ENCODE measurements at places on chromosomes 13 and 19.

DNA sequence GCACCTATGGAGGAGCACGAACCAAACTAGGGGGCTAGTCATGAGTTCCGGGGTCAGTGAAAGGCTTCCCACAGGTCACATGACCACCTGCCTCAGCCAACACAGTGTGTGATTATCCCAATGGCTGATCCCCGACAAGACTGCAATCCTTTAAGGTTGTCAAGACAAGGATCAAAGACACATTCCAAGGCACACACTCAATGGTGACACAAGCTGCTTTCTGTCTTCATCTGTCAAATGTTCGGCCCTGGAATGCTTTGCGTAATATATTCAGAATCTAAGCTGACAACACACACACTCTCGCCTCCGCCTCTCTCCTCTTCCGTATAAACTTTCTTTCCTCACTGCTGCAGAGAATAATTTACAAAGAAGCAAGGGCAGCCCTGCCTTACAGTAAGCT lies 11.7 kb downstream of the RANBP3 start:
- no peak for DNase-seq

- DNase-seq = no peak
Measured at GRCh38 chr19:49564616-49565045, 15.7 kb downstream of the NOSIP start.

DNA sequence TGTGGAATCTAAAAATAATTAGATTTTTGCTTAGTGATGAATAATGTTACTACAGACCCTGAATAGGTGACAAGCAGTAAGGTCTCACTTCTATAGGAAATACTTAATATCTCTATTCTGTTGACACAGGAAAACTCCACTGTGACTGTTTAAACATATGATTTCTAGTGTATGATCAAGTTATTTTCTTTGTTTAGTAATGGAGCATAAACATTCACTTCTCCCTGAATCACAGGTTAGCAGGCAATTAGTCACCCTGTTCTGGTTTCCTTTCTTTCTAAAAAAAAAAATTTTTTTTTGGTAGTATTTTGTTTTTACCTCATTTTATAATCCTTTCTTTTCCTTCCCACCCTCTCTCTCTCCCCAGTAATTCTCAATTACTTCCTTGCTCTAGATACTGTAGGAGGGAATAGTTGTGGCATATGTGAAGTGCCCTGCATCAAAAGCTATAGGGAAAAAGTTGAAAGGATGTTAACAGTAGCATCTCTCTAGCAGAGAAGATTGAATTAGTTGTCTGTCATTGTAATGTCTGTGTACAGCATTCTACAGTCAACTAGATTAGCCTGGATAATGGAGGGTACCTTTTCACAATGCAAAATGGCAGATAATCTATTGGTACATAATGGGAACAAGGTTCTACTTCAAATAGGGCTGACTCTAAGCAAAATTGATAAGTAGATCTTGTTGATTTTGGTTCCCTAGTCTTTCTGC lies 3.5 kb downstream of the HS6ST3 start:
- DNase-seq = no peak

GRCh38 chr13:37381502-37381901 lies 217.1 kb downstream of the POSTN start:
- no peak for DNase-seq

GRCh38 chr13:67048821-67049150 lies 181.3 kb downstream of the PCDH9 start:
- no peak for DNase-seq

- peak; percentile 39 for DNase-seq
Measured at GRCh38 chr13:75312884-75313520, 169.0 kb downstream of the TBC1D4 start.

- no peak for DNase-seq
Measured at GRCh38 chr13:45799451-45799850, 52.1 kb downstream of the SIAH3 start.

DNA sequence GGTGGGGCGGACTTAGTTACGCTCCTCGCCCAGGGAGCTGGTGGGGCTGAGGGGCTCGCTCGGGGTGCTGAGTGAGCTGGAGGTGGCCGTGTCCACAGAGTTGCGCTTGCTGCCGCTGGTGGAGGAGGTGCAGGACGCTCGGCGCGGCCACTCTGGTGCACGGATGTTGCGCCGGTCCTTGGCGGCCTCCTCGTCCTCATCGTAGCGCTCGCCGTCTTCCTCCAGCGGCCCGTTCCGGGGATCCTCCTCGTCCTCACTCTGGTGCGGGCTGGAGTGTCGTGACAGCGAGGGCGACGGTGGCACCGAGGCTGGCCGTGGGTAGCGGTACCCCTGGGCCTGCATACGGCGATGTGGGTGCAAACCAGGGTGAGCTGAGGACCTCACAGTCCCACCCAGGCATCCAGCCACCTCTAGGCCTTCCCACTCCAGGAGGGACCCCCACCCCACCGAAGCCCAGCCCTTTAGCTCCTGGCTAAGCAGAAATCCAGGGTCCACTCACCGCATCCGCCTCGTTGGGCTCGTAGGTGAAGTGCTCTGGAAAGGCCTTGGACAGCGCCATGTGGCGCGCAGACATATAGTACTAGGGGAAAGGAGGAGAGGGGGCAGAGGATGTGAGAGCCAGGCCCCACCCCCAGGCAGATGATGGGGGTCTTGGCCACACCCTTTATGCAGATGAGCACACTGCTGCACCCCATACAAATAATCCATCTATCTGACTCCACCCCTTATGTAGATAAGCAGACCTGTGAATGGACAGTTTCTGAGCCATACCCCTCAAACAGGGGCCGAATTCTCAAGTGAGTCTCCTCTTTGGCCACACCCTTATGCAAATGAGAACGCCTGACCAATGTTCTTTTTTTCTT lies 4.4 kb downstream of the FTL start:
- DNase-seq = no peak

GRCh38 chr13:46369506-46370277 lies 17.4 kb downstream of the RUBCNL start:
- no peak for DNase-seq

GRCh38 chr13:23551213-23552008 lies 18.8 kb upstream of the TNFRSF19 start:
- no peak for DNase-seq

DNA sequence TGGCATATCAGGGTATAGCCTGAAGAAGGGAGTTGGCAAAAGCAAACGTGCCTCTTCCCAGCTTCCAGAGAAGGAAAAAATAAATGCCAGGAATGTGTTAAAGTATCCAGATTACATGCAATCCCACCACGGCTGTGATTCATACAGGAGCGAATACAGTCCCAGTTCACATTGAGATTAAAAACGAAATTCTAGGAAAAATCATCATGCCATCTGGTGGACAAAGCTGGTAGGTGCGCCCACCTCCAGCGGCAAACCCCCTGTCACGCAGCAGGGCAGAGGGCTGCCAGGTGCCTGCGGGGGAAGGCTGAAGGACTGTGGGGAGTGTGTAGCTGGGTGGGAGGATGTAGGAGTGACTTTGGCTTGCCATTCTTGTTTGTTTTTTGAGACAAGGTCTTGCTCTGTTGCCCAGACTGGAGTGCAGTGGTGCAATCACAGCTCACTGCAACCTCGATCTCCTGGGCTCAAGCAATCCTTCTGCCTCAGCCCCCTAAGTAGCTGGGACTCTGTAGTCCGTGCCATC lies 6.4 kb upstream of the DMWD start:
- DNase-seq = peak; percentile 38

DNA sequence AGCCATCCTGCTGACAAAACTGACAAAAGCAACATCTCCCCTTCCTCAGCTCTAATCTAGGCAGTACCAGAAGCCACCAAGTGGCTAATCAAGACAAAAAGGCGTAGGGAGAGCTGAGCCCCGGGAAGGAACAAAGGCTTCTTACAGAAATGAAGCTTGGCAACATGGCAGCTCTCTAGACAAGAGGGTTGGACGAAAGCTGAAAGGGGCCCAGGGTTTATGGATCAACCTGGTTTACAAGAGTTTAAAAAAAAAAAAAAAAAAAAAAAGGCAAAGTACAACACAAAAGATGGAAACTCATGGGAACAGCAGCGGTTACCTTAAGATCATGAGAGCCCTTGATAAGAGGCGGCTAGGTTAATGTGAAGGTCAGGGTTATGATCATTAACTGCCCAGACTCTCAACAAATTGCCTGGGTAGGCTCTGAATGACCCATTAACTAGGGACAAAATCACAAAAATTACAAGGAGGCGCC lies 14.0 kb downstream of the ZC3H4 start:
- DNase-seq = no peak

GRCh38 chr13:51107996-51108395 lies 3.1 kb downstream of the C13orf42 start:
- DNase-seq = no peak

DNA sequence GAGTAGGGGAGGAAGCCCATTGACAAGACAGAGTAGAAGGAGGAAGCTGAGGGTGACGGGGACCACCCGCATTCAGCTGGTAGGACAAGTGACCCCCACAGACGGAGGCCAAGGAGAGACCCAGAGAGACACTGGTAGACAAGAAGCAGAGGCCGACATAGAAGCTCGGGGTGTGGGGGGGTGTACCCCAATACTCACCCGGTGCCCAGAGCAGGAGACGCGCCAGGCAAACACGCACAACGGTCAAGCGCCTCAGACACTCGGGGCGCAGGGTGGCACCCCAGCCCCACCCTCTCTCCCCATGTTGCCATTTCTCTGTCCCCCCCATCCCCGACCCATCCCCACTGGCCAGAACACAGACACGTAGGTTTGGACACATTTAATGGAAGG lies 23.5 kb downstream of the SHANK1 start:
- DNase-seq = no peak

DNA sequence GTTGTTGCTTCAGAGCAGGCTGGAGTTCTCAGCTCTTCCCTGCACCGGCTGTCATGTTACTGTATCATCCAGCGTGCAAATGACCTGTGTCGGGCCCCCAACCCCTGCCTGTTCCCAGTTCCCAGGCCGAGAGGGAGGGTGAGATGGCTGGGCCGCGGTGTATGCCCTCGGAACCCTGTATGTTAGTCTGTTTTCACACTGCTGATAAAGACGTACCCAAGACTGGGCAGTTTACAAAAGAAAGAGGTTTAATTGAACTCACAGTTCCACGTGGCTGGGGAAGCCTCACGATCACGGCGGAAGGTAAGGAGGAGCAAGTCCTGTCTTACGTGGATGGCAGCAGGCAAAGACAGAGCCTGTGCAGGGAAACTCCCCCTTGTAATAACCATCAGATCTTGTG lies 10.9 kb downstream of the TMEM255B start:
- no peak for DNase-seq

GRCh38 chr19:18932216-18932841 lies 8.7 kb downstream of the HOMER3 start:
- DNase-seq = peak; percentile 95

DNA sequence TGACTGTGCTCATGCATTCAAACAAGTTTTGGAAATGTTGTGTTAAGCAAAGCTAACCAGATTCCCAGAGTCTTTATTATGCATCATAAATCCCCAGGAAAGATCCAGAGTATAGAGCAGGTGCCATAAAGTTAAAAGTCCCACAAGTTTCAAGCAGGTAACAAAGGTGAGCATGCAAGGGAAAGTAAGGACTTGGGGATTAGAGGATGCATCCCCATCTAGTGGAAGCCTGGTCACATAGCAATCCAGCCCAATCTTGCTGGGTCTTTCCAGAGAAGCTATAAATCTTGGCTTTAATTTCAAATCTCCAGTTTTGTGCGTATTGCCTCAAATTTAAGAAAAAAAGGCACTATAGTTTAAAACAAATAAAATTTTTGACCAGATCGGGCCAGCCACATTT lies 72.7 kb downstream of the ZNF254 start:
- DNase-seq = no peak

DNA sequence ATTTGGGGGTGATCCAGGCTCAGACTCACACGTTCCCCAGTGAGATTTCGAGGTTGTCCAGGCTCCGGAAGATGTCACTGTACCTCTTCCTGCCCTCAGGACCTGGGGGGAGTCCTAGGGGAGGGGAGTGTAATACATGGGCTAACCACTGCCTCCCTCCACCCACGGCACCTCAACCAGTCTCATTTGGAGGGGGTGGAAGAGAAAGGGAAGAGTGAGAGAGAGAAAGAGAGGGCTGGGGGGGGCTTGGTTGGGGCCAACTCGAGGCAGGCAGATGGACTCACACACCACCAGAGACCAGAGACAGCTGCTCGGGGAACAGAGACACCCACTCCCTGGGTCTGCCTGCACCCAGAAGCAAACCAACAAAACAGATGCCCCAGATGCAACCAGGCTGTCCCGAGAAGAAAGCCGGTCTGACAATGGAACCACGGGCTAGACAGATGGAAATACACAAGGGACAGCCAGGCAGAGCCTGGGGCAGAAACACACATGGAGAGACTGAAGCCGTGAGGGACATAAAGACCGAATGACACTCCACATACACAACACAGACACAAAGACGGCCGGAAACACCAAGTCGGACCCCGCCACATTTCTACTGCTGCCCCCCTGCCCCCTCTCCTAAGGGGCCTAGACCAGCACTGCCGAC lies 825 bp downstream of the GMIP start:
- DNase-seq = no peak

GRCh38 chr13:93767180-93767916 lies 540.7 kb downstream of the GPC6 start:
- DNase-seq = no peak

DNA sequence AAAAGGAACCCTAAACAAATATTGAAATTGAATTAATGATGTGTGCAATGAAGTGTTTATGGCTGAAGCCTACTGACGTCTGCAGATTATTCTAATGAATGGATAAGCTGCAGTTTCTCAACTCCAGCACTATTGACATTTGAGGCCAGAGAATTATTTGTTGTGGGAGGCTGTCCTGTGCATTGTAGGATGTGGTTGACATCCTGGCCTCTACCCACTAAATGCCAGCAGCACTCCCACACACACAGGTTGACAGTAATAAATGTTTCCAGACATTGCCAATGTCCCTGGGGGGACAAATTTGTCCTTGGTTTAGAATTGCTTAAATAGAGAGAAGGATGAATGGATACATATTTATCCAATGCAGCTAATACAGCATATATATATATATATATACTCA lies 19.2 kb upstream of the MYH14 start:
- no peak for DNase-seq

DNA sequence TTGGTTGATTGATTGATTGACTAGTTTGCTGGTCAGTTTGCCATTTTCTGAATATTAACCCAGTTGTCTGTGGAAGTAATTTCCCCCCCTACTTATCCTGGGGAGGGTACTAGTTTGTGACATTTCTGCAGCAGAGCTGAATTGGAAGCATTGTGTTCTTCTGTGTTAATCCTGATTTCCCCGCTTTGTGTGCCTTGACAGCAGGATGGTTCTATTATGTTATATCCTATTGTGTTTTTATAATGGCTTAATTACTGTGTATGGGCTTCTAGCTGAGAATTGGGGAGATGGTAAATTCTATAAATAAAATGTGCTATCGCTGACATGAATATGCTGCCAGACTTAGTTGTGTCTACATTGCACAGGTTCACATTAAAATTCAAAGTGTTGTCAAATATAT lies 499.7 kb downstream of the COG6 start:
- no peak for DNase-seq

GRCh38 chr19:16135430-16136127 lies 7.9 kb upstream of the HSH2D start:
- DNase-seq = no peak

DNA sequence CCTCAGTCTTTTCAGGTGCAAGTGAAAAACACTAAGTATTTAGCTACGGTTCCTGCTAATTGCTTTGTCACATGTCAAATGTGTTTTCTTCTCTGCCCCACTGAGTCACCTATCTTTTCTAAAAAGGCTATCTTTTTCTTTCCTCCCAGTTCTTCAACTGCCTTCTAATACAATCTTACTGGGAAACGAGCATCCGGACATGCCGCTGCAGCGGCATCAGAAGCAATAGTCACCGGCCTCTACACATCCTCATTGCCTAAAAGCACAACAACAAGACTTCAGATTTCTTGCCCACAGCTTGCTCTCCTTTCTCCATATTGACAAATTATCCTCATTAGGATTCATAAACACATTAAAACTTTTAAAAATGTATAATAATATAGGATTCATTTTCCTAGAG lies 1.2 kb downstream of the PCDH9 start:
- no peak for DNase-seq

Data from stimulated activated CD4-positive, alpha-beta T cell treated with anti-CD3 and anti-CD28 coated beads, Interleukin-4, amount 100 ng/mL, for 48 hours (primary cell).